ENCODE measurements at places on chromosomes 6 and 20.
A peak's percentile ranks its signal among the peaks of the same experiment; 100 is the strongest.

DNA sequence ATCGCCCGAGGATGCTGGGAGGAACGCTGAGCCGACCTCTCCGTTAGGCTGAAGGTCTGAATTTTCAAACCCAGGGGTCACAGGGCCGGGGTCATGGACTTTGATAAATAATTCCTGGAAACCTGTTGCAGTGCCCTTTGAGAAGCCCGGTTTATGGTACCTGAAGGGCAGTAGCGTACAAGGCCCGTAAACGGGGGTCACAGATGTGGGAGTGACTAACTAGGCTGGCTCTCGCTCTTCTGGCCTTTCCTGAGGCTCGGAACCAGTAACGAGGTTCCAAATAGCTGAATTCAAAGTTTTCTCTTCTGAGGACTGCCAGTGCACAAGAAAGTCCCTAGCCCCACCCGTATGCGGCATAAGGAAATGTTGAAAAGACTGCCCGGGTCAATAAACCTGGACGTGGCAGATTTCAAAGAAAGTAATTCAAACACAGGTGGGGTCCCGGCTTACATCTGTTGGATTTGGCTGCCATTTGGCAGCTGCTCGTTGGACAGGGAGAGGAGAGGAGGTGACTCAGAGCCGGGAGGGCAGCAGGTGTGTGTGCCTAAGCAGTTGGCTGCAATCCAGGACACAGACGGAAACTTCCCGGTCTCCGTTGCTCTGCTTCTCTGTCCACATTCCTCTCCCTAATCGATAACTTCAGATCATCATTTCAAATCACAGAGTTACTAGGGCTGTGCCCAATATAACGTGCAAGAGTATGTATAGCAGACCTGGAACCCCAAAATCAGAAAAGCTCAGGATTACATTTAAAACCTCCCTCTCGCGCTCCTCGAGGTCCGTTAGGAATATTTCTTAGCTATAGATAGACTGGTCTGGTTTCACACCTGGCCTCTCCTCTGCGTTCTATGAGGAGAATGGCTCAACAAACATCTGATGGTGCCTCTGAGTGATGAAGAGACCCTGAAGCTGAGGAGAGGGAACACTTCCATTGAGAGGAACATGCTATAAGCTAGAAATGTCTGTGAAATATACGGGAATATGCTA lies 765 bp upstream of the GMDS start:
- DNase-seq: peak; percentile 1

DNA sequence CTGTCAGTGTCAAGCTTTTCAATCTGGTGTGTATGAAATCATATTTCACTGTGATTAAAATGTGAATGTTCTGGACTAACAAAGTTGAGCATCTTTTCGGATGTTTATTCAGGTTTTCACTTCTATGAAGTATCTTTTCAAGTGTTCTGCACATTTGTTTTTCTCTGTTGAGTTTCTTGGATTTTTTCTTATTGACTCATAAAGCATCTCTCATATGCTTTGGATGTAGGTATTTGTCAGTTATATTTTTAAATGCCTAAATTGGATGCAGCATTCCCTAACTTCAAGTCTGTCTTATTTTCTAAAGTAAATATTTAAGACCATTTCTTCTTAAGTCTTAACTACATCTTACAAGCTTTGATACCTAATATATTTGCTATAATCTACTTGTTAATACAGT lies 398.0 kb downstream of the PLCB1 start:
- no peak for DNase-seq

GRCh38 chr20:34396408-34396807 lies 33.3 kb downstream of the ITCH start:
- DNase-seq: no peak

- no peak for DNase-seq
Observed at GRCh38 chr6:131054392-131055250, 8.4 kb downstream of the EPB41L2 start.

DNA sequence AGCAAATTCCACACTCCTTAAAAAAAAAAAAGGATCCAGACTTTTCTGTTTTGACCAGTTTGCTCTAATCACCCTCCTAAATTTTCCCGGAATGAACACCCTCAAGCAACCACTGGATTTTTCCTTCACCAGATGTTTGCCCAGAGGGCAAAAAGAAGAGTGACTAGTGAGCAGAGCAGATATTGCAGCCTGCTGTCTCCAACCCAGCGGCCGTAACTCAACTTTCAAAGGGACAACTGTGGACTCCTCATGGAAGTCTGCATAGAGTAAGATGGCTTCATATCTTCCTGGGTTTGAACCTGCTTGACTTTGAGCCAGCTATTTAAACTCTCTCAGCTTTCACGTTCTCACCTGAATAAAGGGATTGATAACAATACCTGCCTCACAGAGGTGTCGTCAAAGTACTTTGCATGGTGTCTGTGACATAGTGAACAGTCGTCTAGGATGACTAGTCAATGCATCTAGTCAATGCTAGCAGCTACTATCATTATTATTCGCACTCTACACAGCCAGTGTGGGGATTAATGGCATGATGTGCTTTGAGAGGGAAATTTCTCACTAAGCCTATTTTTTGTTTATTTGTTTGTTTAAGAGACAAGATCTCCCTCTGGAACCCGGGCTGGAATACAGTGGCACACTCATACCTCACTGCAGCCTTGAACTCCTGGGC lies 92.2 kb upstream of the HIVEP1 start:
- DNase-seq: no peak

Data from stimulated activated CD4-positive, alpha-beta T cell treated with anti-CD3 and anti-CD28 coated beads, Interleukin-1b, Interleukin-23, amount 100 ng/mL, for 1 hour (primary cell).